Kidney epithelial cell (primary cell): ENCODE measurements at places on chromosomes 4 and X.

- DNase-seq: no peak
Observed at GRCh38 chr4:24968278-24968677, 55.4 kb upstream of the CCDC149 start.

DNA sequence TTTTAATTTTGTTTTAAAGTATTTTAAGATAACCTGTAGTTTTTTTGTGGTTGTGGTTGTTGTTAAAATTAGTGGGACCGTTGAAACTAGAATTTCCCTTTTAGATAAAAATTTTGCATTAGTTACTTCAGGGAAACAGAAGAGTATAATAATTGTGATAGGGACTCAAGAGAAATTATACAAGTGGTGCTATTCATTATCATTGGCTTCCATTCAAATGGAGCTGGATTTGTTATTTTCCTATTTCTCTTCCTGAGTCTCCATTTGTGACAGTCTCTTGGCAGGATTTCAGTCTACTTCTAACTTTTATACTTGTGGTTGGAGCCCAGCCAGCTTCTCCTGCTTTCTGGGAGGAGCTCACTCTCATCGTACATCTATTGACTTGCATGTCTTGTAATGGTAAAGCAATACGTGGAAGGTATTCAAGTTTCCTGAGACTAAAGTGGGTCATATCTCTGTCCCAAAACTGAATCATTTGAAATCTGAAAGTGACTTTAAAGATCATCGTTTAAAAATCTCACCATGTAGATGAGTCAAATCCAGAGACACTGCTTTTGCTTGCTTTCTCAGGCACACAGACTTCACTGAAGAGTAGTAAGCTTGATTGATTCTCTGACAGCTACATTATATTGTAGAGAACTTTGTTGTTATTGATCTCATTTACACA, 155.8 kb downstream of the RPA4 start:
- DNase-seq: no peak

- DNase-seq: no peak
Observed at GRCh38 chrX:138791551-138791950, 80.0 kb upstream of the FGF13 start.

- DNase-seq: no peak
Observed at GRCh38 chrX:112645774-112646173, 34.0 kb downstream of the LHFPL1 start.

- DNase-seq: no peak
Observed at GRCh38 chr4:8244001-8244757, 25.4 kb upstream of the HTRA3 start.
